ENCODE measurements at places on chromosomes 12 and 14. TPM values are rescaled to one million over a fixed set of nuclear protein-coding genes. Genes with fewer than 3 reads are reported as not detected.
A peak's percentile ranks its signal among the peaks of the same experiment; 100 is the strongest.

DNA sequence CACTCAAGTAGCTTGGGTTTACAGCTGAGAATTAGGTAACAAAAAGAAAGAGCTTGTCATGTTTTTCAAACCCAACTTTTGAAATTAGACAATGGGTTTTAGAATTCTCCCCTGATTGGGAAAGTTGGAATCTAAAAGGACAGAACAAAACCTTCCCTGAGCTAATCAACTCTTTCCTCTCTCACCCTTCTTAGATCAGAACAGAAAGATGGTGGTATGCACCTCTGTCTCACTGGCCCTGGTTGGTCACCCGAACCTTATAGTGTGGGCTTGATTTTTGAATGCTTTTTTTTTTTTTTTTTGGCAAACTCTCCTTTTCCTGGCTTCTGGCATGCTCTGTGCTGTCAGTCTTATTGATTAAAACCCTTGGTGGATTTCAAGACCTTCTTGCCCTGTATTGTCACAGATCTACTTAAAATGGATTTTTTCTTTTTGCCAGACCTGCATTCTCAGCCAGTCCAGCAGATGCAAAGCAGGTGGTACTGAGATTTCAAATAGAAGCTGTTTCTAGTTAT lies 251.1 kb upstream of the RMST start:
- no peak for ATAC-seq

GRCh38 chr12:105281694-105282049 lies 45.7 kb upstream of the APPL2 start:
- no peak for ATAC-seq

DNA sequence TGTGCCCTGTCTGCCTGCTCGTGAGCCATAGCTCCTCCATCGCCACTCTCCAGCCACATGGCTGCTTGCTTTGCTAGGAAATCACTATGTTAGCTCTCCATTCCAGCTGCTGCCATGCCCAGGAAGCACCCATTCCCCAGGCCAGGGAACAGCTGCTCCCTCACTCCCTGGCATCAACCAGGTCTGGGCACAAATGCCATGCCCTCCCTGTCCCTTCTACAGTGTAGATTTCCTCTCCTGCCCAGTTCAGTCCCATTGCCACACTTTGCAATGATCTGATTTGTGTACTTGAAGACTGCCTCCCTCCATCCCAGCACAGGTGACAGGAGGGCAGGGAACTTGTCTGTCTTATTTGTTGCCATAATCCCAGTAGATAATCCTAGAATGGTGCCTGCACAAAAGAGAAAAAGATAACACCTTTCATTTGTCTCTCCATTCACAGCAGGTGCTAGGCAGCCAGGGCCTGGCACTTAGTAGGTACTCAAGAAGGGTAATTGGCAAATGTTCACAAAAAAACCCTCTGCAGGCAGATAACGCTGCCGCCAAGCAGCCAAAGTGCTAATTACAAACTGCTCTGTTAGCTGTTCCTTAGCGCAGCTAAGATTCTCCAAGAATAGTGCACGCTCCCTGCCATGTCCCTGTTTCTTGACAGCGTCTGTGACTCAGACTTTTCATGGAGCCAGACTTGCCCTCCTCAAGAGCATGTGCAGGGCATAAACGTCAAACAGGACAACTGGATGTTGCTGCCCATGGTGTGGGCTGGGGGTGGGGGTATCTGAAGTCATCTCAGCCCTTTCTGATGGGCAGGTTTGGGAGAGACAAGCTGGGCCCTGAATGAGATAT lies 69.1 kb downstream of the ARL6IP4 start:
- ATAC-seq: peak; percentile 59

DNA sequence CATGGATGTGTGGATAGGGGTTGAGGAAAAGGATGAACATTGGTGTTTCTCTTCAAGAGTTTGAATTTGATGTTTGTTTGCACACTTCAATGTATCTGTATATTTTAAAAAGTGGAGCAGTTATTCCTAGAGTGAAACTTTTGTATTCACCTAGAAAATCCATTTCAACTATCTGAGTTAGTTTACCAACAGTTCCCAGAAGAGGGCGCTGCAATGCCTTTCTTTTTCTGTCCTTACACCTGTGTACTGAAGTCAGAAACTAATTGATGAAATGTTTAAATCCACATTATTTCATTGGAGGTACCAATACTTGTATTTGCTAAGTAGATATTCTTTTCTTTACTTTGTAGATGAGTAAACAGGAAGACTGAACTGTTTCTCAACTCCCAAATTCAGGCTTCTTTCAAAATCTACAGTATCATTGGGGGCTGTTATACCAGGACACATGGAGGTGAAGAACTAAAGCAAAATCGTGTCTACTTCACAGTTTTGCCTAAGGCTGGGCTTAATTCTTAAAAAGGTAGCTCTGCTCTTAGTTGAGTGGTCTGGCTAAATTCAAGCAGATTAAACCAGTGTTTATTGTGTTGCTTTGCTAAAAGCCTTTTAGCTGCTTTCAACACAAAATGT lies 26.6 kb upstream of the KLRB1 start:
- no peak for ATAC-seq

GRCh38 chr12:56258068-56258819 lies at the start of gene ANKRD52:
TSS of gene ANKRD52 (minus strand) at chr12:56258384. CDS start at chr12:56258269, 115 bp downstream.
- peak; percentile 95 for ATAC-seq

GRCh38 chr12:53225635-53226424 lies 6.2 kb downstream of the RARG start:
- no peak for ATAC-seq

DNA sequence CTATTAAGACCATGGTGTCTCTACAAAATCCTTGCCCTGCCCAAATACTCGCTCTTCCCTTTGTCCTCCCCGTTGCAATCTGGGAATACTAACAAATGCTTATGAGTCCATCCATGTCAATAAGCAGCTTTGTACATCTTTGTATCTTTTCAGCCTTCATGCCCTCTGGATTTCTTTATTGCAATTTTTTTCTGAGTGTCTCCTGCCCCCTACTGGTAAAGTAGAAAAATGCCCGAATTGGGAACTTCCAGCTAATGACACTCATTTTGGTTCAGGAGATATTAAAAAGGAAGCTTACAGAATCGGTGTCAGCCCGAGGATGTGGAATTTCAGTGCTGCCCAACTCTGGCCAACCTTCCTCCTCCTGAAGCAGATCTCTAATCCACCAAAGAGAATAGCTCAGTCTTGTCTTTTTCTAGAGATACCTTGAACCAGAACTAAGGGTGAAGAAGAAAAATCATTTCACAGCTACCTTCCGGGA lies 46.0 kb downstream of the SH2B3 start:
- ATAC-seq: peak; percentile 19

- no peak for ATAC-seq
These were observed 42.6 kb downstream of the PLXNC1 start for GRCh38 chr12:94191023-94191422.

GRCh38 chr12:120061575-120062214 lies 54.9 kb downstream of the RAB35 start:
- ATAC-seq: no peak

- ATAC-seq: peak; percentile 71
These were observed 94.1 kb downstream of the SLC25A47 start for GRCh38 chr14:100416921-100417860.

DNA sequence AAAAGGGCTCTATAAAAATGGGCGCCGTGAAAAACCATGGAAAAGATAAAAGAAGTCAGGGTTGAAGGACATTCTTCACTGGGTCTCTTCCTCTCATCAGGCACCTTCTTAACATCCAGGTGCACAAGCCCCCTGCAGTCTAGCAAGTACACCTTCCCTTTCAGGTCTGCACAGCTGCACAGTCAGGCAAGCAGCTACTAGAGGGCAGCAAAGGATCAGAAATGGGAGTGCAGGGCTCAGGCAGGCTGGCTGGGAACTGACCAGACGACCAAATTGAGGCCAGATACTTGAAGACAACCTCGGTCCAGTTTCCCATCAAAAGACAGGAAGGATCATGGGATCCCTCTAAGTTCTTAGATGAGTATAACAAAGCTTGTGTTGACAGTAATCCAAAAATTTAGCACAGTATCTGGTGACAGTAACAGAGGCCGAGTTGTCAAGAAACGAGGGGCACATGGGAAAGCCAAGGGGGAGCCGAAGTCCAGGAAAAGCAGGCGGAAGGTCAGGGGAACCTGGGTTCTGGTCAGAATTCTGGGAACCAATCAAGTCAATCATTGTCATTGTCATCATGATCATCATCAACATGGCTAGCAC lies 10.1 kb upstream of the GRIP1 start:
- peak; percentile 31 for ATAC-seq

DNA sequence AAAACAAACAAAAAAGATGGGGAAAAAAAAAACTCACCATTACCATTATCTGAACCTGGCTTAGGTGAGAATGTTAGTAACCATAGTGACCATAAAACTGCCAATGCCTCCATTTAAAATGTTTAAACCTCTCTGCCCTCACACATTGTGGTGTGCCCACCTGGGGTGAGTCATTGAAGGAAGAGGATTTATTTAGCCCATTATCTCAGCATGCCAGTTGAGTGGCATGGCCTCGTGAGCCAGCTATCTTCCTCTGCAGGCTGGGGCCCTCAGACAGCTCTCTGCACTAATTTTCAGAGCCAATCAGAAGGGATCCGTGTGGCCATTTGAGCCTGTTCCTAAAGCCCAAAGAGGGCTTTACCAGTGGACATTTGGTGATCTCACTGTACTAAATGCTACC lies 81.8 kb upstream of the CCDC198 start:
- no peak for ATAC-seq

Gene LRRC10
- not detected for total RNA-seq

Gene ADCY4
- 40.5 TPM for total RNA-seq

Gene PRR4
- 344 TPM for total RNA-seq

Gene C12orf60
- 0.93 TPM for total RNA-seq

Gene CCDC177
- total RNA-seq: not detected

Gene ZFYVE1
- 16.7 TPM for total RNA-seq

Measured in gastroesophageal sphincter (tissue), 4 donors.